NCI-H187 treated with DMSO at 0.1 percent for 48 hours (cell line): ENCODE measurements at places on chromosomes 7 and 10.

- DNase-seq = no peak
These were observed 4.0 kb upstream of the CREB5 start for GRCh38 chr7:28408105-28408959.

GRCh38 chr7:366161-366803 lies 76.3 kb downstream of the FOXL3 start:
- DNase-seq = no peak

- DNase-seq = no peak
These were observed 130.8 kb downstream of the CUL2 start for GRCh38 chr10:34959321-34959720.

DNA sequence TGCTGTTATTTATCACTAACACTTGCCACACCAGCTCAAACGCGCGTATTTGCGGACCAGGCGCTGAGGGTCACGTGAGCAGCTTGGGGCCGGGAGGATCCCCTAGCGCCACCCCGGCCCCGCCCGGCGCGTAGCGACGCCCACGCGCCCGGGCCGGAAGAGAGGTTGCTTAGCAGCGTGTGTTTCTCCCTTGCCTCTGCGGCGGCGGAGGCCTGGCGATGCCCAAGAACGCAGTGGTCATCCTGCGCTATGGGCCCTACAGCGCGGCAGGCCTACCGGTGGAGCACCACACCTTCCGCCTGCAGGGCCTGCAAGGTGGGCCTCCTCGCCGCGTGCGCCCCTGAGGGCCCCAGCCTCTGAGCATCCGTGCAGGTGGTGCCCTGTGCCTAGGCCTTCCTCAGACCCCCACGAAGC lies at the start of gene C10orf53:
TSS of gene C10orf53 (plus strand) at position 172 of the 414 bp plus-strand sequence. CDS start at position 219, 47 bp downstream.
- no peak for DNase-seq

DNA sequence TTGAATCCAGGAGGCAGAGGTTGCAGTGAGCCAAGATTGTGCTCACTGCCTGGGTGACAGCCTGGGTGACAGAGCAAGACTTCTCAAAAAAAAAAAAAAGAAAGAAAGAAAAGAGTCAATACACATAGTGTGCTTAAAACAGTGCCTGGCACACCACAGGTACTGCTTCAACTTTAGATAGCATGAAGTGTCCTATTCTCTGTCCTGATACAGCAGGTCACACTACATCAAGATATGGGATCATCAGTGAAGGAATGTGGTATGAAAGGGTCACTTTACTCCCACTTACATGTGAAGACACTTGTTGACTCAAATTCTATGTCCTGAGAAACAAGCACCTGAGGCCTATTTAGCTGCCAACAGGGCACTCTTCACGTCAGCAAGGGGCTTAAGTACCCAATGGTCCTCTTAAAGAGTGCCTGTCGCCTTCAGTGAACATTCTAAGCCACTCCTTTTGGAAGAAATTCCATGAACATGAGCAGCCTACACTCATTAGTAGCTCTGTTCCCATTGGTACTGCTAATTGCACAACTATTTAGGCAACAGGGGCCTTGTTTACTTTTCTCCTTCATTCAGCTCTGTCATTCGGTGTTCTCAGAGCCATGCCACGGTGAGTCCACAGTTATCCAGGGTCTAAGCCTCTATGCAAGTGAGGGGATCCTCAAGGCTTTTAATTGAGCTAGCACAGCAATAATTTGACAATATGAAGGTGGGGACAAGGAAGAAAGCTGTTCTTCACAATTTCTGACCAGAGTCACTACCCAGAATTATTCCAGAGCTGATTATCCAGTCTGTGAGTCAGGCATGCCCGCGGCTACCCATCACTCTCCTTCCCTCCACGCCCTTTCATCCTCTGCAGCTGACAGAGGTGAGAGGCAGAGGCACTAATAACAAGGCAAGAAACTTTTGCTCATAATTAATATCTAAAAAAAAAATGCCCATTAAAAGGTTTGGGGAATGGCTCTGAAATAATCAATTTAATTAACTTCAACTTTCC lies 56.6 kb upstream of the PTN start:
- DNase-seq = no peak

DNA sequence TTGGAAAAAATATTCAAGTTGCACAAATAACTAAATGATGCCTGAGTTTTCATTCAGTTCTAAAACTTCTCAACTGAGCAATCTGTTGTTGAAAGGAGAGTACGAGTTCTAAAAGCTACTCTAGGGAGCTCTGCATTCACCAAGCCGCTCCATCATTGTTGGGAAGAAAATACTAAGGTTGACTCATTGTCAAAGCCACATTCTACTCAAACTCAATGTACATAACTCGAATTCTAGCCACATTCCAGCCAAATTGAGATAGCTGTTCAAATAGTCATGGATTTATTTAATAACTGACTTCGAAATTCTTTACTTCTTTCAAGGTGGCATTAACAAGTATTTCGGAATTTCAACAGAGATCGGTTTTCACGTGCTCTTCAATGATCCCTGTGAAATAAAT lies 63.4 kb downstream of the KIAA1217 start:
- DNase-seq = no peak
